ENCODE measurements at places on chromosomes 2 and 18.

GRCh38 chr2:139652385-139652784 lies 872.2 kb upstream of the NXPH2 start:
- DNase-seq, result no peak

GRCh38 chr18:9433671-9434121 lies 41.6 kb upstream of the RALBP1 start:
- DNase-seq, result no peak

DNA sequence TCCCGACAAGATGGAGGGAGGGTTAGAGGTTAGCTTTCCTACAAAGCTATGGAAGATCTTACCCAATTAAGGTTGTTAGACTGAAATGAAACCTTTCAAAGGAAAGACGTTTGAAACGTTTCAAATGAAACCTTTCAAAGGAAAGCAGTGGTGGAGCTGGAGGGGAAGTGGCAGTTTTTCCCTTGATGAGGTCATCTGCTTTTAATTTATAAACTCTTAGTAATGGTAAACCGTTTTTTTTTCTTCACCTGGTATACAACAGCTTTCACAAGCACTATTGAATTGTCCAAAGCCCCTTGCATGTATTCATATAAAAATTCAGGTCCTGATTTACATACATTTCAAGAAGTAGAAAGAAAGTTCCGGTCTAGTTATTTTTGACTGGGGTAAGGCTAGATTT lies 7.4 kb downstream of the PMAIP1 start:
- DNase-seq, result no peak

DNA sequence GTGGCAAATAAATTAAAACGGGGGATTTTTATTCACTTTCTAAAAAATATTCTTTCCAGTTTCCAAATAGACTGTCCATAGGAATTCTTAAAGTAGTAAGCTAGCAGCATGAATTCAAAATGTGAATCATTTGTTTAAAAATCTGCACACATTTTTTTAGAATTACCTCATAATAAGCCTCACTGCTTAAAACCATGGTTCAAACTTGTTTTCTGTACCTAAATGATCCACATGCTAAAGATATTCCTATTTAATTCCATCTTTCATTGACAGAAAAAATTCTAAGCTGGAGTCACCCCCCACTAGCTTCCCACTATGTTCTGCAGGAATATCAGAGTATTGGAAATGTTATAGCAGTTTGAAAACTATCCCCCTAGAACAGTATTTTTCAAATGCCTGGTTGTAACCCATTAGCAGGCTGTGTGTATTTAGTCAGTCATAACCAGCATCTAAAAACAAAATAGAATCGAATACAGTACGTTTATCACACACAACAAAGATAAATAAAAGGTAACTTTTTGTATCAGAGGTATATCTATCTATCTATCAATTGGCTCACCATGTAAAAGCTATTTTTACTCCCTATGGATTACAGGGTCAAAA lies 11.2 kb upstream of the IKZF2 start:
- peak; percentile 56 for DNase-seq

DNA sequence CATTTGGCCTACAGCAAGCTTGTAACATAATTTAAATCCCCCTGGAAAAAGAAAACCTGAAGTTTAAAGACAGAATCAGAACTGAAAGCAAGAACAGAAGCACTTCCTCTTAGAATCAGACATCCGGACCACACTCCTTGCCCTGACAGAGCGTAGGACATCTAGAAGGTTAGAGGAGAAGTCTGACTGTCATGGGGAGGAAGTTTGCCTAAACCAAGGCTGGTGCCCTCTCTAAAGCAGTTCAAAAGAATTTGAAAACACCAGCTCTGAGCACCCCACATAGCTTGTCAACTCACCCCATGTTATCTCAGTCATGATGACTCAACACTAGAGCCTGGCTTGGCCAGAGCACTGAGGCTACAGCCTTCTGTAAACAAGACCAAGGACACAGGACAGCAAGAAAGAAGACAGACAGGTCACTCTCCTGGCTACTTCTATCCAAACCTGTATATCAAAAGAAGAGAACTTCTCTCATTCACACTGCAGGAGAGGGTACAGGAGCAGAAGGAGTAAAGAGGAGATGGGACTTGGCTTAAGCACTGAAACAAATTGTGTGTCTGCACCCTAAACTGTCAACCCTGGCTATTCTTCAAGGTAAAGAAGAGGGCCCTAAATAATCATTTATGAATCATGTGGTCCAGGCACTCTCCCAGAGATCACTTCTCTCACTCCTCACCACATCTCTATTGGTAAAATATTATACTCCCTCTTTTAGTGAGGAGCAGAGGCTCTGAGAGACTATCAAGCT lies 198.6 kb downstream of the MEMO1 start:
- peak; percentile 50 for DNase-seq

GRCh38 chr2:23293731-23294130 lies 91.2 kb upstream of the KLHL29 start:
- DNase-seq, result peak; percentile 10

GRCh38 chr2:176483901-176484568 lies 214.8 kb downstream of the MTX2 start:
- no peak for DNase-seq
